A673 (cell line): ENCODE measurements at places on chromosomes 11 and 22.
A peak's percentile ranks its signal among the peaks of the same experiment; 100 is the strongest.

DNA sequence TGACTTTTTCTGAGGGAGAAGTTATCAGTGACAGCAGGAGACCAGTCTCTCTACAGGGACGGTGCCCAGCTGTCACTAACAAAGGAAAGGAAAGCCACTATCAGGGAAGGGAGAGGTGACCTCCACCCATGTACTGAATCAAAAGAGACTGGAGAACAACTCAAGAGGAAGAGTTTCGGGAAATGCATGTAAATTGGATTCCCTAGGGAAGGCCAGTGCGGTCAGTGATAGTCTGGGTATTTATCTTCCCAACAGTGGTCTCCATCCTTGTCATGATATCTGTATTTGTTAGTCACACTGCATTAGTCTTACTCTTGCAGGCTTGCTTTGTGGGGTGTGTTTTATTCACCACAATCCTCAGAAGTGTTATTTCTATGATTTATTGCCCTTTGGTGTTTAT lies 193.4 kb upstream of the KIRREL3 start:
- H3K4me3 ChIP-seq: no peak overlapping the region
- no peak overlapping the region for H3K27ac ChIP-seq
- H3K4me1 ChIP-seq: no peaks in the 10 kb centered on the region
- no peak for DNase-seq
- peaks cover 17% of the 10 kb centered on the region for H3K27me3 ChIP-seq
- H3K36me3 ChIP-seq: no peaks in the 10 kb centered on the region

- H3K4me1 ChIP-seq: no peaks in the 10 kb centered on the region
- H3K27me3 ChIP-seq: no peaks in the 10 kb centered on the region
- H3K36me3 ChIP-seq: no peaks in the 10 kb centered on the region
- no peak for DNase-seq
Measured at GRCh38 chr11:69477086-69477485, 4.4 kb upstream of the LINC01488 start.

GRCh38 chr22:24054356-24054755 lies 43.3 kb downstream of the CABIN1 start:
- no peak overlapping the region for H3K27ac ChIP-seq
- no peak for DNase-seq
- H3K36me3 ChIP-seq: peaks cover 58% of the 10 kb centered on the region
- no peak overlapping the region for H3K4me3 ChIP-seq
- no peaks in the 10 kb centered on the region for H3K27me3 ChIP-seq

DNA sequence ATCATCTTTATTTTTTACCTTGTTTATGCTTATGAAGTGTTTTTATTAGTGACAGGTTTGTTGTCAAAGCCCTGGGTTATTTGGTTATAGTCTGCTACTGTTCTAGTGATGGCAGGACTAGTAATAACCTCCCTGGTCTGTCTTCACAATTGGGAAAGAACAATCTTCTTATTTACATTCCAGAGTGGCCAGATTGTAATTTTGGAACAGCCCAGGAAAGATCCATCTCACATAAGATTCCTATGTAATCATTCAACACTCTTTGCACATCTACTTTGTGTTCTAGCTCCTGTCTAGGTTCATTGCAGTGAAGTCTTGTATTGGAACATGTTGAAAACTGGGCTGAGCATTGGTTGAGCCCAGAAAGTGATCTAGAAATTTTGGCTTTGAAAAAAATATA lies 63.8 kb downstream of the CYB5R2 start:
- no peaks in the 10 kb centered on the region for H3K36me3 ChIP-seq
- DNase-seq: no peak
- no peak overlapping the region for H3K4me3 ChIP-seq

DNA sequence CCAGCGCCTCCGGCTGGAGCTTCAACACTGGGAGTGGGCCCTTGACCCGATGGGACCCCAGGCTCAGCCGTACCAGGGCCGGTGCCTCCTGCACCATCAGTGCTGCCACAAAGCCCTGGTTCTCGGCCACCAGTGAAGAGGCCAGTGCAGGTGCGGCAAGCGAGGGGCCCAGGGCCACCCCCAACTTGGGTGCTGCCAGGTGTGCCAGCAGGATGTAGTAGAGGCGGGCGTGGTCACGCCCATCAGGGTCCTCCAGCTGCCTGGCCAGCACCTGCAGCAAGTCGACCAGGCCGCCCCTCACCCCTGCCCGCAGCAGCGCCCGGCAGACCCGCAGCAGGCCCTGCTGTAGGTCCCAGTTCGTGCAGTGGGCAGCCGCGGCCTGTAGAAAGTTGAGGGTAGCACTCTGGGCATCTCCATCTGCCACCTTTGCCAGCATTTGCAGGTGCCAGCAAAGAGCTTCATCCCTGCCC lies 2.3 kb downstream of the AP5B1 start:
- peaks cover 23% of the 10 kb centered on the region for H3K36me3 ChIP-seq
- no peak overlapping the region for H3K27ac ChIP-seq
- H3K27me3 ChIP-seq: no peaks in the 10 kb centered on the region

- DNase-seq: no peak
- H3K36me3 ChIP-seq: no peaks in the 10 kb centered on the region
- no peaks in the 10 kb centered on the region for H3K27me3 ChIP-seq
- H3K4me1 ChIP-seq: peaks cover 9% of the 10 kb centered on the region
- H3K27ac ChIP-seq: no peak overlapping the region
Measured at GRCh38 chr22:42396621-42397331, 35.4 kb downstream of the NFAM1 start.

- no peak overlapping the region for H3K27ac ChIP-seq
- no peak overlapping the region for H3K4me3 ChIP-seq
- no peak for DNase-seq
- no peaks in the 10 kb centered on the region for H3K27me3 ChIP-seq
- H3K36me3 ChIP-seq: no peaks in the 10 kb centered on the region
- H3K4me1 ChIP-seq: no peaks in the 10 kb centered on the region
Measured at GRCh38 chr11:24375931-24376330, 120.9 kb upstream of the LUZP2 start.

DNA sequence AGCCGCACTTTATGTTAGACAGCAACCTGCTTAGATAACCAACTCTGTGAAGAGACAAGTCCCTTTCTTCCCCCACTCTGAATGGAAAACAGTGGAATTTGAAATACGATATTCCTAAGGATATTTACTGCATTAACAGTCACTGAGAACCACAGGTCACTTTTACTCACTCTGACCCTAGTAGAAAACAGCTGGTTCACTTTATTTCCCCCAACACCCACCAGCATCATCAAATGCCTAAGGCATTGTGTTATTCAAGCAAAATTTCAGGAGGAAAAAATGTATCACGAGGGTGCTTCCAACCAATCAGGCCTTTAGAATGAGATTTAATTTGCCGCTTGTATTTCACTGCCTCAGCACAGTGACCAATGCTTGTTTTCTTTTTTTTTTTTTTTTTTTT lies 1134.1 kb upstream of the CCDC90B start:
- no peaks in the 10 kb centered on the region for H3K4me1 ChIP-seq
- H3K27ac ChIP-seq: no peak overlapping the region
- no peak for DNase-seq
- no peak overlapping the region for H3K4me3 ChIP-seq
- H3K27me3 ChIP-seq: no peaks in the 10 kb centered on the region

DNA sequence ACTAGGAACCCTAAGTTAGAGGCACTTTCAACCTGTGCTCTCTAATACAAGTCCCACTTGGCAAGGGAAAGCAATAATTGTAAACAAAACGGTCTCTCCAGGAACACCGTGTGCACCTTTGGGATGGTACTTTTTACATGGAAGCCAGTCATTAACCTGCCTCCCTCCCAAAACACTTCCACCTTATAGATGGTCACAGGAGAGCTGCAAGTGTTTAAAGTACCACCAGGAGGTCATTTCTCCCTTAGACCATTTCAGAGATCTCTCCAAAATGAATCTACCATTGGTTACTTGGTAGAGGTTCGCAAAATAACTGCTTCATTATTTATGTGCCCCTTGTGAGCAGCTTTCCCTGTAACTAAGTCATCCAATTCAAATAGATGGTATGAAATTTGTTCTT lies 375.3 kb downstream of the DYNC2H1 start:
- no peaks in the 10 kb centered on the region for H3K27me3 ChIP-seq
- no peak overlapping the region for H3K4me3 ChIP-seq
- no peaks in the 10 kb centered on the region for H3K36me3 ChIP-seq
- no peaks in the 10 kb centered on the region for H3K4me1 ChIP-seq
- no peak overlapping the region for H3K27ac ChIP-seq

DNA sequence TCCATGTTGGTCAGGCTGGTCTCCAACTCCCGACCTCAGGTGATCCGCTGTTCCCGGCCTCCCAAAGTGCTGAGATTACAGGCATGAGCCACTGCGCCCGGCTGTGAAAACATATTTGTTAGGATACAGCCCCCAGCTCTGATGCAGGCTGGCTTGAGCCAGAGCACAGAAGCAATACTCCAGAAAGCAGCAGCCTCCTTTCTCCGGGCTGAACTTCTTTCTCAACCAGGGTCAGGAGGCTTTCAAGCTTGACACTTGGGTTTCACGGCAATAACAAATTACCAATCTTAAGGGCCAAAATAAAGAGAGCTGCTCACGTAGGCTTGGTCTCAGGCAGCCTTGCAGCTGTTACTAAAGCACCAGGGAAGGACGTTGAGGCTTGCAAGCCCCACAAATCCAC lies 10.8 kb upstream of the CECR2 start:
- H3K27me3 ChIP-seq: no peaks in the 10 kb centered on the region
- H3K27ac ChIP-seq: no peak overlapping the region
- H3K4me1 ChIP-seq: no peaks in the 10 kb centered on the region
- DNase-seq: no peak
- H3K36me3 ChIP-seq: no peaks in the 10 kb centered on the region

DNA sequence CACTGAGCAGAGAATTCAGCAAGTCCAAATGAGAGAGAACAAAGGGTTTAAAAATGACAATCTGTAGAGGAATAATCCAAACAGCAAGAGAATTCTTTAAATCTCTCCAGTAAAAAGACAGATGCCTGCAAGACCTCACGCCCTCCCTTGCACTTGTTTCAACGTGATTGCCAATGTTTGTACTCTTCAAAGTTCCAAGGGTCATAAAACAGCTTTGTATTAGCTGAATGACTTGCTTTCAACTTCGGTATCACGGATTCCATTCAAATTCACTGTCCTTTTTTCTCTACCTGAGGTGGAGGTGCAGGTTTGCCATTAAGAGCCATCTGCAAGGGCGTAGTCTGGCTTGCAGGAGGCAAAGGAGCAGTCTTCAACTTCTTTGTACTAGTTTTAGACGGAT lies 41.1 kb upstream of the CHRNA10 start:
- no peak for DNase-seq
- H3K27ac ChIP-seq: no peak overlapping the region
- H3K27me3 ChIP-seq: no peaks in the 10 kb centered on the region

DNA sequence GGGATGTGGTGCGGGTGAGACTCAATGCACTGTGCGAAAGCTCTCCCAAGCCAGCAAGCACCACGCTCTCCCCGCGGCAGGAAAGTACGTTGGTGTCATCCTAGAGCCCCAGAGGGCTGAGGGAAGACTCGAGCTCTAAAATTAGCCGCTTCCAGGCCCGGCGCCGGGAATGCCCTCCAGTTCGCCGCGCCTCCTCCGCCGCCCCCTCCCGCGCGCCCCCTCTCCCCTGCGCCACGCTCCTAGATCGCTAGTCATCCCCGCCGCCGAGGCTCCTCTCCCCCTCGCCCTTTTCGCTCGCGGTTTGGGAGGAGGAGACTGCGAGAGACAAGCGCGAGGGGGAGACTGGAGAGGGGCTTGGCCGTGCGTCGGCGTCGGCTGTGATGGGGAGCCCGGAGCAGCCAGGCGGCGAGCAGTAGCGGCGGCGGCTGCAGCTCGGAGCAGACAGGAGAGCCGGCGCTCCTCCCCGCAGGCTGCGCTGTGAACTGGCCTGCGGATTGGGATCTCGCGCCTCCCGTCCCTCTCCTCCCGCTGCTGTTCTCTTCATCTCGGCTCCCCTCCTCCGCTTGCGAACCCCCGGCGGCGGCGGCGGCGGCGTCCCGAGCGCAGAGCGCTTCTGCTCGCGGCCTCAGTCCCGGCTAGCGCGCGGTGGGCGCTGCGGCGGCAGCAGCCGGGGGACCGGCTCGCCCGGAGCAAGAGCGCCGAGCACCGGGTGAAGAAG lies at the start of gene FAT3:
Gene FAT3, plus strand, starts transcription at position 412 of the 718 bp plus-strand sequence. CDS start 127,295 bp downstream, outside the sequence.
- H3K27ac ChIP-seq: no peak within 1 kb of the TSS
- no peaks in the 10 kb centered on the region for H3K36me3 ChIP-seq
- peak; percentile 82 for DNase-seq
- peaks cover 44% of the 10 kb centered on the region for H3K27me3 ChIP-seq

DNA sequence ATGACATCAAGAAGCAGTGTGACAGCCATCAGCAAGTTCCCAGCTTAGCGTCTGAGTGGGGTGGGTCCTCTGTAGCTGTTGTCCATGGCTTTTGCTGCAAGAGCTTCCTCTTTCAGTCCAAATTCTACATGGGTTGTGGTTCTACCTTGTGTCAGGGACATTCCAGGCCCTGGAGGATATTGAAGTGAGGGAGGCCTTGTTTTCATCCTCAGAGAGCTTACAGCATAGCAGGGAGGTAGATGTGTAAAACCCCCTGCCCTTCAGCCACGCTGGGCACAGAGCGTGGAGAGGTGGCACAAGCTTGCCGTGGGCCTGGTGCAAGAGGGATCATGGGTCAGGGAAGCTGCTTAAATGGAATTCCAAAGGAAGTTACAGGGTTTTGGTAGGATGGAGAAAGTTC lies 93.9 kb downstream of the GRIK4 start:
- no peak for DNase-seq
- H3K27ac ChIP-seq: no peak overlapping the region
- H3K27me3 ChIP-seq: no peaks in the 10 kb centered on the region
- no peaks in the 10 kb centered on the region for H3K36me3 ChIP-seq
